Non-pigmented ciliary epithelial cell (primary cell): ENCODE measurements at places on chromosomes 6 and 20.

GRCh38 chr20:22663528-22664025 is 79.2 kb upstream of the FOXA2 start:
- DNase-seq: no peak

- DNase-seq: peak; percentile 93
These were observed 28.3 kb downstream of the RIN2 start for GRCh38 chr20:19786311-19786710.

GRCh38 chr20:15834857-15835256 is 738.4 kb downstream of the KIF16B start:
- no peak for DNase-seq

DNA sequence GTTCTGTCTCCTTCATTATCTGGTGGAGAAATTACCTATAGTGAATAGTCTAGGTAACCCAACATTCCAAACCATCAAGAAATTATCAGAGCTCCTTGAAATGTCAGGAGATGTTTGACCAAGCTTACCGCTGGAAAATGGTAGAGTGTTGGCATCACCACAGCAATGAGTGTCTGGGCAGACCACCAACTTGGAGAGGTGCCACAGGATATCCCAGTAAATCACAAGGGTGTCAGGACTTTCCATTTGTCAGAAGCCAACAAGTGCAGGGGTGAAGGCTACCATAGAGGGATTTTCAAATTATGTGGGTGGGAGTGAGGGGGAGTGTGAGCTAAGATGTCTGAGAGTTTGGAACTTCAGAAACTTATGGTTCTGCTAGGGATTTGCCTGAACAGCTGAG is 73.2 kb downstream of the VGLL2 start:
- no peak for DNase-seq

- DNase-seq: peak; percentile 90
These were observed 48.0 kb downstream of the MUC22 start for GRCh38 chr6:31058128-31058894.

DNA sequence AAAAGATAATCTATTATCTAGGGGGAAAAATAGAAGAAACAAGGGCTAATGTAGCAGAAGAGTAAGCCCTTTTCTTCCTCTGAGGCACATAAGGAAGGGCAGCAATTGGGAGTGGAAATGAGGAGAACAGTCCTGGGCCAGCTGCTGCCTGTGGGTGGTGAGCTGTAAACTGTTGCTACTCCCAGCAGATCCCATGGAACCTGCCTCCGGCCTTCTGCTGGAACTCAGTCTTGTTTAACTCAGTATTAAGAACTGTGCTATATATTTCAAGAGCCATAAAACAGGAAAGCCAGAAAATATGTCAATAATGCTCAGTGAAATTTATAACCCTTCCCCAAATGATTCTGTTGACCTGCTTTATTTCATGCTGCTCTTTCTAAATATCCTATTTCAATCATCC is 464.2 kb downstream of the COL12A1 start:
- no peak for DNase-seq

- DNase-seq: no peak
These were observed 80.8 kb upstream of the SLC22A16 start for GRCh38 chr6:110557199-110557598.

- peak; percentile 90 for DNase-seq
These were observed 361.6 kb upstream of the MARCKS start for GRCh38 chr6:113495521-113495920.

DNA sequence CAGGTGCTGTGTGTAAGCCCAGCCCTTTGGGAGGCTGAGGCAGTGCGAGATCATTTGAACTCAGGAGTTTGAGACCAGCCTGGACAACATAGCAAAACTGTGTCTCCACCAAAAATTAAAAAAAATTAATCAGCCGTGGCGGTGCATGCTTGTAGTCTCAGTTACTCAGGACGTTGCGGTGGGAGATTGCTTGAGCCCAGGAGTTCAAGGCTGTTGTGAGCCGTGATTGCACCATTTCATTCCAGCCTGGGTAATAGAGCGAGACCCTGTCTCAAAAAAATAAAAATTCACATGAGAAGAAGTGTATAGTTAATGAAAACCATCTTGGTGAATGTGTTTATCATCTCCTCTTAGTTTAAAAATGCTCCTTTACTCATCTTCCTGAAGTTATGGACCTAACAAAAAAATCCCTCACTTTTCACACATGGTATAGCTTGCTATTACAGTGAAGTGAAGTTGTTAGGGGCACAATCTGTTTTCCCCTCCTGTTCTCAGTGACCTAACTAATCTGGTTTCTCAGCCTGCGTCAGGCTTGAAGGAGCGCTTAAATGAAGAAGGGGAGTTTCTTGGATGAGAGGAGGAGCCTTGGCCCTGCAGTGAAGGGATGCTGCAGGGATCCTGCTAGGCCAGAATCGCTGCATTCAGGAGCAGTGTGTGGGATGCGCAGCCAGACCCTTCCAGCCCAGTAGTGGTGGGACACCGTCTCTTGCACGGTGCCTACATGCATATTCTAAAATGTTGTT is 45.3 kb downstream of the JARID2 start:
- DNase-seq: no peak

DNA sequence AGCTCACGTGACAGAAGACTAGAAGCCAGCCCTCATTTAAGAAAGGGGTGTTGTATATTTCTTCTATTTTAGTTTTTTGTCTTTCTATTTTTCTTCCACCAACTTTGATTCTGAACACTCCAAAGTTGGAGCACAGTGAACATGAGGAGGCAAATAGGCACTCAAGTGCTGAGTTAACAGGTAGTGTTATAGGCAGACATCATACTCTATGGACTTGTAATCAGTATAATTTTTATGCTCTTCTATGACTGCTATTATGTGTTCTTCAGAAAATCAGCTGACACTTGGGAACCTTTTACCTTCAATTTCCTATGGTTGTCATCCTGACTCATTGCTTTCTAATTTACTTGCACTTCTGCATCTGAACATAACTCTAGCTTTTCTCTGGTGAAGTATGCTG is 396.3 kb upstream of the EYS start:
- no peak for DNase-seq

- DNase-seq: no peak
These were observed 171.0 kb downstream of the GPX5 start for GRCh38 chr6:28696682-28697081.

GRCh38 chr20:14951105-14951504 is 613.7 kb upstream of the FLRT3 start:
- no peak for DNase-seq

- DNase-seq: no peak
These were observed 9.9 kb upstream of the SLC17A3 start for GRCh38 chr6:25883991-25884390.

DNA sequence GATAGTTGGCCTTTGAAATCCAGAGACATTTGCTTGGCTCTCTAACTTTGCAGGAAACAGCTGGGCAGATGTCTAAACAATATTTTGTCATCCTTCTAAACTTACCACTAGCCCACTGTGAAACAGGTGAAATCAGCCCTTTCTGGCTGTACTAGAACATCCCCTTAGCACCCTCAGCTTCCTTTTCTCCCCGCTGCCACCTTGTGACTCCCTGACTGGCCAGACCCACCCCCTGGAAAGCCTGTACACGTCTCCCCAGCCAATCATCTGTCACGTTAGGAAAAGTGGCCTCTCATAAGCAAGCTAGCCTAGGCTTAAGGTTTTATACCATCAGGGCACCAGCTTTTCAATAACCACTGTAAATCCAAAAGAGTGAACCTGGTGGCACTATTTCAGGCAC is 88.6 kb upstream of the E2F3 start:
- no peak for DNase-seq

- no peak for DNase-seq
These were observed 42.4 kb upstream of the SIRT5 start for GRCh38 chr6:13531956-13532355.

GRCh38 chr6:27810768-27811450 is 101.3 kb downstream of the OR2B2 start:
- DNase-seq: no peak

DNA sequence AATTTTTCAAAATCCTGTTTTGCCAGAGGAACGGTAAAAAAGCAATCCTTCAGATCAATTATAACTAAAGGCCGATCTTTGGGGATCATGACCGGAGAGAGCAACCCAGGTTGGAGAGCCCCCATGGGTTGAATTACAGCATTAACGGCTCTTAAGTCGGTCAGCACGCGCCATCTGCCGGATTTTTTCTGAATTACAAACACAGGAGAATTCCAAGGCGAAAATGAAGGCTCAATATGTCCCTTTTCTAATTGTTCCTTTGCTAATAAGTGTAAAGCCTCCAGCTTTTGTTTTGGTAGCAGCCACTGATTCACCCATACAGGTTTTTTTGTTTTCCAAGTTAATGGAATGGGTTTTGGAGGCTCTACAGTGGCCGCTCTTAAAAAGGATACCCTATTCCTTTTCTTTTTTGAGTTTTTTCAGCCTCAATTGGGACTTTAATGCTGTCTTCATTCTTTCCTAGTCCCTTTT is 16.9 kb upstream of the PTCRA start:
- DNase-seq: no peak

DNA sequence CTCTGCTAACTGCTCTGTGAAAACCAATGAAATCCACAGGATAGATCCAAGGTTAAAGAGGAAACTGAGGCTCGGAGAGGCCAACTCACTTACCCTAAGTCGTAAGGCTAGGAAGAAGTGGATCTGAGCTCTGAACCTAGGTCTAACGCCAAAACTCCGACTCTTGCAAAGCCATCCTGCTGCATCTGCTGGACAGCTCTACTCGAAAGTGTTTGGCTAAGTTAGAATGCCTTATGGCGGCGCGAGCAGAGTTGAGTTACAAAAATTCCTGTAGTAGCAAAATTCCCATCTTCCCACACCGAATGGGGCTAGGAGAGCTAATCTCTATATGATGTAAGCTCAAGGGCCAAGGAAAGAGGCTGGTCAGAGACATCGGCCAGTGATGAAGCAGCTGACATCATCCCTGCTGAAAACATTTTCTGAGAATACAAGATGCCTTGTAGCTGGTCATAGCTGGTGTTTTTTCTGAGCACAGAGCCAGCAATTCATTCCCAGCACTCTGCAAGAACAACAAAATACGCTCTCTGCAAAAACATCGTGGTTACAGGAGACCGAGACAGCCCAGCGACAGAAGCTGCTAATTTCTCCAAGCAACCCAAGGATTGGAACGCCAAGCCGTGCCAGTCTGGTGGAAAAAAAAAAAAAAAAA is 1.8 kb downstream of the SPATA2 start:
- no peak for DNase-seq

- DNase-seq: no peak
These were observed 45.7 kb downstream of the NKAIN2 start for GRCh38 chr6:123849406-123849805.

GRCh38 chr6:138456401-138456790 is 42.9 kb downstream of the NHSL1 start:
- no peak for DNase-seq

DNA sequence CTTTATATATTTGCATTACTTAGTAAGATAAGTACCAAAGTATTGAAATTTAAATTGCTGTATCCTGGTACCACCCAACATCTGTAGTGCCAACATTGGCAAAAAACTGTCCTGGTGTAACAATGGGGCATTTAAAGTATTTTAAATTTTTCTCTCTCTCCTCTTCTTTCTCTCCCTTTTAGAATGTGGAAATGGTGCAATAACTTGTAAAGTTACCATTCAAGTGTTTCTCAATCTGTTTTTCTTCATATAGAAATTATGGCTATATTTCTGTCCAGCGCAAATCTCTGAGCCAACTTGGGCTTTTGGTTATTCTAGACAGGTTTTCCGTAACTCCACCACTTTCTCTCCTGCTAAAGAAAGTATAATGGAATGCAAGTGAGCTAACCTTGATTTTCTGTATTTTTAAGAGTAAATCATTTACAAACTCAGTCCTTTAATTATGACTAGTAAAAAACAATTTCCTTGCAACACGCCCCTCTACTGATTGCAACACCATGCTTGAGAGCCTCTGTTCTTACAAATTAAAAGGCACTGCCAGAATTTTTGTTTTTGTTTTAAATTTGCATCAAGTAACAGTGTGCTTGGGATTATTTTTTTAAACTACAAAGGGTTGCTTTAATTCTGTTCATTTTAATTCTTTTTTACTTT is 324.2 kb upstream of the CITED2 start:
- no peak for DNase-seq

DNA sequence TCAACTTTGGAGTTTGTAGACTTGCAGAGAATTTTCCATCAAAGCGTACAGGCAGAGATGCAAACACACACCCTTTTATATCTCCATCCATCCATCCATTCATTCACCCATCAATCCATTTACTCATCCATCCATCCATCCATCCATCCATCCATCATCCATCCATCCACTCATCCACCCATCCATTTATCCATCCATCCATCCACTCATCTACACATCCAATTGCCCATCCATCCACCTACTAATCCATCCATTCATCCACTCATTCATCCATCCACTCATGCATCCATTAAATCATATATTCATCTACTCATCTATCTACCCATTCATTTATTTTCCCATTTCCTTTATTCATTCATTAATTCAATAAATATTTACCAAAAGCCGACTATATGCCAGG is 52.1 kb downstream of the KCNB1 start:
- no peak for DNase-seq

DNA sequence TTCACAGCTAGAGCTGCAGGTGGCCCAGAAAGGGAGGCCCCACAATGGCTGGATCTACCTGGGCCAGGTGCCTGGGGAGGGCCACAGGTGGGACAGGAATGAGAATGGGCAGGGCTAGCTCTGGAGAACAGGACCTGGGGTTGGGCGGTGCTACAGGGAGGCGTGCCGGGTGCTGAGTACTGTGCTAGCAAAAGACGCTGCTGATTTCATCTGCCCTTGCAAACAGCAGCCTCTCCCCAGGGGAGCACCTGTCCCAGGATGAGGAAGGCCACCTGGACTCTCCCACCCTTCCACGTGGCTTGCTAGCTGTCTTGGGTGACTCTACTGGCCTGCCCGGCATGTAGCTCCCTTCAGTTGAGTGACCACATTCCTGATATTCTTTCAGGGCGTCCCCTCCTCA is 6.6 kb upstream of the YTHDF1 start:
- no peak for DNase-seq

DNA sequence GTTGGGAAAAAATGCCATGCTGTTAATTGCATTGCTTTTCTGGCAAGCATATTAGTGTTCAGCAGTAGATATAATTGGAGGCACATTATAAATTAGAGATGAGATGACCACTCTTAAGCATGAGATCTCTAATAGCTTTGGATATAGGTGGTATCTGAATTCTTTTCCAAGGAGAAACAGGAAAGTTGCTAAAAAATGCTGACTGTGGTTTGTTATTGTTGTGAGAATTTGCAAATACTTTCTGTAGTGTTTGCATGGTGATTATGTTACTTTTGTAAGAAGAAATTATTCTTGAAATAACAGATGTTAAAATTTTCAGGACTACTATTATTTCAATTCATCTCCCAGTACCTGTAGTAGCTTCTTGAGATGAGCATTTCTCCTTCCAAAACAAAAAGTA is 225.2 kb downstream of the TBC1D7 start:
- no peak for DNase-seq
